ENCODE measurements at places on chromosomes 6 and 20. TPM values are rescaled to one million over a fixed set of nuclear protein-coding genes. Genes with fewer than 3 reads are reported as not detected.

ZBP1 gene
- total RNA-seq = not detected

RSPO4 gene
- 0.08 TPM for total RNA-seq

LZTS3 gene
- 36.4 TPM for total RNA-seq

SIRPB1 gene
- total RNA-seq = 0.12 TPM

SLC17A3 gene
- 0.36 TPM for total RNA-seq

ADGB gene
- total RNA-seq = not detected

- H3K4me3 ChIP-seq = no peak overlapping the region
- H3K36me3 ChIP-seq = no peaks in the 10 kb centered on the region
These were observed 132.5 kb upstream of the FOXA2 start for GRCh38 chr20:22716821-22717351.

- H3K4me1 ChIP-seq = peaks cover 8% of the 10 kb centered on the region
- peak overlapping the region; percentile 75 for H3K27ac ChIP-seq
- H3K4me3 ChIP-seq = no peak overlapping the region
- no peaks in the 10 kb centered on the region for H3K27me3 ChIP-seq
These were observed 4.3 kb upstream of the AKIRIN2 start for GRCh38 chr6:87706187-87706966.

DNA sequence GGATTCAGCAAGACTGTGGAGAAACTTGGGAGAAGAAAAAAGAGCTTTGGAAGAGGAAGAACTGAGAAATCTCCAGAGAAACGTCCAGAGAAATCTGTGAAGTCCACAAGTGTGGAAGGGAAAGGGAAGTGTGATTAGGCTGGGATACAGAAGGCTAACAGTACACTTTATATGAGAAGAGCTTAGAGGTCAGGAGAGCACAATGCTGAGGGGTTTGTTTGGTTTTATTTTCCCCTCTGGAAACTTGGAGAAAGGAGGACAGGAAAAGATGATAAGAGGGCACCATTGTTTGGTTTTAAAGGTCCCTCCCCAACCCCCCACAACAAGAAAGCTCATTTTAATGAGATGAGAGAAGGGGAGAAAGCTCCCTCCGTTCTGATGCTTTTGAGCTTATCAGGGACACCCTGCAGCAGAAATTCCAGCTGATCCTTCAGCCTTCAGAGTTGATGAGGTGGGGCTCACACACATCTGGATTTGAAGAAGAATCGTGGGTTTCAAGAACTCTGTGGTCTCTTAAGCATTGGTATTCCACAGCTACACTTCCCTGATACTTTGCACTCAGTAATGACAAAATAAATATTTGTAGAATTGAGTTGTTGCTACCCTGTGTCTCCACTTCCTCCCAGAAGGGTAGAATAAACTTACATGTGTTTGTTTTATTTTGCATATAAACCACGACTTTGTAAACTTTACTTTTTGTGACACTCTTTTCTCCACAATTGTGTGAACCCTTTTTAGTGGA lies 1.9 kb downstream of the NT5E start:
- peaks cover 44% of the 10 kb centered on the region for H3K27me3 ChIP-seq
- DNase-seq = no peak
- H3K4me3 ChIP-seq = no peak overlapping the region
- H3K4me1 ChIP-seq = peaks cover 16% of the 10 kb centered on the region
- H3K27ac ChIP-seq = no peak overlapping the region
- no peaks in the 10 kb centered on the region for H3K36me3 ChIP-seq

DNA sequence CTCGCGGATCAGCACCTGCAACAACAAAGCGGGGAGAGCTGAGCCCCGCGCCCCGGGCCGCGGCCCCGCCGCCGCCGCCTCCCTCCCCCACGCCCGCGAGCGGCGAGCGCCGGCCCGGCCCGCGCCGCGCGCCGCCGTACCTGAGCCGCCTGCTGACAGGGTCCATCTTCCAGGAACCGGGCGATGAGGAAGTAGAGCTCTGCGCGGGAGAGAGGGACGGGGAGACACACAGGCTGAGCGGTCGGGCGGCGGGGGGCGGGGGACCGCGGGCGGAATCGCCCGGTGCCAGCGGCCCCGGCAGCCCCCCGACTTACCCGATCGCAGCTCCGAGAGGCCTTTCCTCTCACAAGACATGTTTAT lies 359 bp downstream of the PHIP start:
- H3K27ac ChIP-seq = peak overlapping the region; percentile 100
- H3K27me3 ChIP-seq = no peaks in the 10 kb centered on the region
- H3K4me1 ChIP-seq = peaks cover 15% of the 10 kb centered on the region

DNA sequence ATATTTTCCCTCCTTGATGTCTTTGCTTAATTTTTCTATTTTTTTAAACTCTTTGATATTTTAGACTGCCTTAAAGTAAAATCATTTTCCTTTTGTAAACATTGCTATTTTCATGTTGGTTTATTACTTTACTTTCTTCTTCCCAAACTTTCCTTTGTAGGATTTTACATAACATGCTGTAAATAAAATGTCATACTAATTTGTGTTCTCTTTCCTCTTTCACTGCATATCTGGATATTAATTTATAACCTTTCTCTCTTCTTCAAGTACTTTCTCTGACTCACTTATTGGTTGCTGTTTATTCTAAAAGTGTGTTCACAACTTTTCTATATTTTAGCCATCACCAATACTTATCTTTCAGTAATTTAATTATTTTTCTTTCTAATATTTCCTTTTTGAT lies 9.3 kb upstream of the POM121L2 start:
- no peaks in the 10 kb centered on the region for H3K4me1 ChIP-seq
- H3K27me3 ChIP-seq = peaks cover 7% of the 10 kb centered on the region
- no peak for DNase-seq
- no peaks in the 10 kb centered on the region for H3K36me3 ChIP-seq
- no peak overlapping the region for H3K4me3 ChIP-seq

DNA sequence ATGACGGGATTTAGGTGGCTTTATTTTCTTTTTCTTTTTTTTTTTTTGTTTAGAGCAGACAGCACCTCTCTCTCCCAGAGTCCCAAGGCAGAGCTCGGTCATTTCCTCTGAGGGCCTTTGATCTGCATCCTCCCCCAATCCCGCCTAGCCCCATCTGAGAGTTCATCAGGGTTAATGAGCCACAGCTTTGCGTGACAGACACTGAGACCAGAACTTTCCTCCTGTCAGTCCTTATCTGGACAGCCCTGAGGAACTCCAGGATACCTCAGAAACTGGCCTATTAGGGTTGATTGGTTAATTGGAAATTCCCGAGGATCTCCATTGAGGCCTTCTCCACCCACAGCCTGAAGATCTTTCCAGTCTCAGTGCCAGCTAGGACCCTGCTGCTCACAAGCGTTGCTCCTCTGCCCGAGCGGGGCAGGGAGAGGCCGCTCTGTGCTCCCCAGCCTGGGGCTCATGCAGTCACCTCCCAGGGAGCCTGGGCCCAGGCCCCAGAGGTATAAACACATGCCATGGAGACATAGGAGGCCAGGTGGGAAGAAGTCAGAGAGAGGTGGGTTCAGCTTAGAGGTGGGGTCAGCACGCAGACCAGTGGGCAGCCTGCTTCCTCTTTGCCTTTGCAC lies 1.4 kb upstream of the LRRN4 start:
- peaks cover 19% of the 10 kb centered on the region for H3K27me3 ChIP-seq
- H3K4me3 ChIP-seq = no peak overlapping the region
- H3K36me3 ChIP-seq = no peaks in the 10 kb centered on the region
- DNase-seq = no peak

- no peaks in the 10 kb centered on the region for H3K27me3 ChIP-seq
- peak overlapping the region; percentile 98 for H3K27ac ChIP-seq
- no peak for DNase-seq
- peaks cover 58% of the 10 kb centered on the region for H3K4me1 ChIP-seq
- no peak overlapping the region for H3K4me3 ChIP-seq
These were observed 36.9 kb upstream of the ID1 start for GRCh38 chr20:31568041-31568731.

- no peaks in the 10 kb centered on the region for H3K36me3 ChIP-seq
- no peaks in the 10 kb centered on the region for H3K27me3 ChIP-seq
- no peaks in the 10 kb centered on the region for H3K4me1 ChIP-seq
- no peak for DNase-seq
- H3K27ac ChIP-seq = no peak overlapping the region
These were observed 495.9 kb upstream of the ARID1B start for GRCh38 chr6:156281266-156281665.

- peaks cover 5% of the 10 kb centered on the region for H3K4me1 ChIP-seq
- H3K4me3 ChIP-seq = peak overlapping the region; percentile 79
- no peaks in the 10 kb centered on the region for H3K36me3 ChIP-seq
- H3K27ac ChIP-seq = peak overlapping the region; percentile 1
These were observed 1.4 kb downstream of the TMEM170B start for GRCh38 chr6:11538819-11539468.

GRCh38 chr20:14918976-14919375 lies 581.6 kb upstream of the FLRT3 start:
- H3K4me1 ChIP-seq = peaks cover 43% of the 10 kb centered on the region
- H3K27ac ChIP-seq = peak overlapping the region; percentile 57
- H3K36me3 ChIP-seq = no peaks in the 10 kb centered on the region
- no peak for DNase-seq

DNA sequence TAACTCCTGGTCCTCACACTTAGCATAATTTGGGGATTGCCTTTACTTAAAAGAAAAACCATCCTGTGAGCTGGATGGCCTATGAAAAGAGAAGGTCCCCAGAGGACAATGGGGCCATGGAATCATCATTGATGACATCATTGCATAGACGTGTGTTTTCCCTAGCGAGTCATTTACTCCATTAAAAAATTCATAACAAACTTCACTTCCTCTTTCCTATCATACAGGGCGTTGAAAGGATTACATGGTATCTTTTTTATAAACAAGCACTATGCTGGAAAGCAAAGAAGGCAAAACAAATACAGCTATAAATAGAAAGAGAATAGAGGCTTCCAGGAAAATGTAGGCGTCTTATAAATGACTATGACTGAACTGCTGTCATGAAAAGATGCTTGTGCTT lies 11.3 kb upstream of the COL12A1 start:
- no peak overlapping the region for H3K27ac ChIP-seq
- no peaks in the 10 kb centered on the region for H3K4me1 ChIP-seq
- H3K4me3 ChIP-seq = no peak overlapping the region
- no peaks in the 10 kb centered on the region for H3K36me3 ChIP-seq
- H3K27me3 ChIP-seq = no peaks in the 10 kb centered on the region
- DNase-seq = no peak

GRCh38 chr6:28489366-28490204 lies 26.0 kb downstream of the GPX6 start:
- peak overlapping the region; percentile 96 for H3K27ac ChIP-seq
- no peaks in the 10 kb centered on the region for H3K4me1 ChIP-seq
- no peaks in the 10 kb centered on the region for H3K36me3 ChIP-seq
- peak overlapping the region; percentile 23 for H3K4me3 ChIP-seq
- no peaks in the 10 kb centered on the region for H3K27me3 ChIP-seq

- no peak for DNase-seq
- peaks cover 5% of the 10 kb centered on the region for H3K27me3 ChIP-seq
- H3K4me3 ChIP-seq = no peak overlapping the region
- H3K36me3 ChIP-seq = no peaks in the 10 kb centered on the region
- no peaks in the 10 kb centered on the region for H3K4me1 ChIP-seq
These were observed 90.0 kb upstream of the RPS6KA2 start for GRCh38 chr6:166716910-166717617.

GRCh38 chr6:129498950-129499842 lies 210.8 kb downstream of the ARHGAP18 start:
- H3K36me3 ChIP-seq = no peaks in the 10 kb centered on the region
- peak overlapping the region; percentile 17 for H3K27ac ChIP-seq
- H3K27me3 ChIP-seq = no peaks in the 10 kb centered on the region
- H3K4me3 ChIP-seq = no peak overlapping the region
- peaks cover 32% of the 10 kb centered on the region for H3K4me1 ChIP-seq
- peak; percentile 74 for DNase-seq

- H3K36me3 ChIP-seq = no peaks in the 10 kb centered on the region
- no peak for DNase-seq
- no peak overlapping the region for H3K4me3 ChIP-seq
- peaks cover 11% of the 10 kb centered on the region for H3K27me3 ChIP-seq
- no peak overlapping the region for H3K27ac ChIP-seq
- no peaks in the 10 kb centered on the region for H3K4me1 ChIP-seq
These were observed 283.7 kb upstream of the NT5E start for GRCh38 chr6:85166114-85166741.

DNA sequence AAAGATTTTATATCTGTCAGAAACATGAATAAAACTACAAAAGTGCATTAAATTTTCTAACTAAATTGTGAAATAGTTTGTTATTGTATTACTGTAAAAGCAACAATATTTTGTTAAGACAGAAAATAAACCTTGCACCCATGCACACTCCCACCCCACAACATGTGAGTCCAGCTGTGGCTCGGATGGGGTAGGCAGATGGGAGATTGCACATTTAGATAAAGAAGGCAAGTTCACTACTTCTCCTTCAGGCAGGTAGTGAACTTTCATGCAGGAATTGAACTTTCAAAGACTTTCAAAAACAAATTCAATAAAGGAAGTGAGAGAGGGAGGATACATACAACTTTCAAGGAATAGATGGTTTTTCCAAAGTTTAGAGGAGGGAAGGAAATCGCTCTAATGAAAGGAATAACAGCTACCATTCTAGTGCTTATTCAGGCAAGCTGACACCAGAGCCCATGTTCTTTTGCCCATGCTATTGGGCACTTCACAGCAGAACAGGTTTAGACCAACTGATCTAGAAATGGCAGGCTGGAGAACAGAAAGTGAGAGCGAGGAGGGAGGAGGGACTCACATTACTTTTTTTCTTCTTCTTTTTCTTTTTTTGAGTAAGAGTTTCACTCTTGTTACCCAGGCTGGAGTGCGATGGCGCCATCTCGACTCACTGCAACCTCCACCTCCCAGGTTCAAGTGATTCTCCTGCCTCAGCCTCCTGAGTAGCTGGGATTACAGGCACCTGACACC lies 28.5 kb downstream of the SF3B5 start:
- H3K4me3 ChIP-seq = no peak overlapping the region
- no peak for DNase-seq
- peaks cover 11% of the 10 kb centered on the region for H3K4me1 ChIP-seq
- peaks cover 54% of the 10 kb centered on the region for H3K27me3 ChIP-seq
- no peaks in the 10 kb centered on the region for H3K36me3 ChIP-seq
- H3K27ac ChIP-seq = no peak overlapping the region

- peak; percentile 25 for DNase-seq
- no peaks in the 10 kb centered on the region for H3K27me3 ChIP-seq
- no peak overlapping the region for H3K4me3 ChIP-seq
- H3K36me3 ChIP-seq = no peaks in the 10 kb centered on the region
- peaks cover 44% of the 10 kb centered on the region for H3K4me1 ChIP-seq
- H3K27ac ChIP-seq = peak overlapping the region; percentile 93
These were observed 204.1 kb upstream of the PREP start for GRCh38 chr6:105606831-105607463.

- no peaks in the 10 kb centered on the region for H3K36me3 ChIP-seq
- H3K27ac ChIP-seq = no peak overlapping the region
- H3K4me3 ChIP-seq = no peak overlapping the region
- H3K4me1 ChIP-seq = peaks cover 3% of the 10 kb centered on the region
- DNase-seq = no peak
- peaks cover 5% of the 10 kb centered on the region for H3K27me3 ChIP-seq
These were observed 81.5 kb downstream of the HAO1 start for GRCh38 chr20:7858734-7859250.

Measured in hepatocyte (in vitro differentiated cells).